ENCODE measurements at places on chromosomes 7 and 10.

DNA sequence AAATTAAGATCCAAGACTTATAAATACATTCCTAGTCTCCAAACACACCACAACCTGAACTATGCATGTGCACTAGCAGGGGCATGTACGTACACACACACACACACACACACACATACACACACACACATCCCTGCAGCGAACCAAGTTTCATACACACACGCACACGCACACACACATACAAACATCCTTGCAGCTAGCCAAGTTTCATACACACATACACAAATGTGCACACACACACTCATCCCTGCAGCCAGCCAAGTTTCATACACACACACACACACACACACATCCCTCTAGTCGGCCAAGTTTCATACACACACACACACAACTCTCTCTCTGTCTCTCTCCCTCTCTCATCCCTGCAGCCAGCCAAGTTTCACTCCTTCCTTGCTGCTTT lies 82.7 kb upstream of the WIPF3 start:
- DNase-seq: no peak

DNA sequence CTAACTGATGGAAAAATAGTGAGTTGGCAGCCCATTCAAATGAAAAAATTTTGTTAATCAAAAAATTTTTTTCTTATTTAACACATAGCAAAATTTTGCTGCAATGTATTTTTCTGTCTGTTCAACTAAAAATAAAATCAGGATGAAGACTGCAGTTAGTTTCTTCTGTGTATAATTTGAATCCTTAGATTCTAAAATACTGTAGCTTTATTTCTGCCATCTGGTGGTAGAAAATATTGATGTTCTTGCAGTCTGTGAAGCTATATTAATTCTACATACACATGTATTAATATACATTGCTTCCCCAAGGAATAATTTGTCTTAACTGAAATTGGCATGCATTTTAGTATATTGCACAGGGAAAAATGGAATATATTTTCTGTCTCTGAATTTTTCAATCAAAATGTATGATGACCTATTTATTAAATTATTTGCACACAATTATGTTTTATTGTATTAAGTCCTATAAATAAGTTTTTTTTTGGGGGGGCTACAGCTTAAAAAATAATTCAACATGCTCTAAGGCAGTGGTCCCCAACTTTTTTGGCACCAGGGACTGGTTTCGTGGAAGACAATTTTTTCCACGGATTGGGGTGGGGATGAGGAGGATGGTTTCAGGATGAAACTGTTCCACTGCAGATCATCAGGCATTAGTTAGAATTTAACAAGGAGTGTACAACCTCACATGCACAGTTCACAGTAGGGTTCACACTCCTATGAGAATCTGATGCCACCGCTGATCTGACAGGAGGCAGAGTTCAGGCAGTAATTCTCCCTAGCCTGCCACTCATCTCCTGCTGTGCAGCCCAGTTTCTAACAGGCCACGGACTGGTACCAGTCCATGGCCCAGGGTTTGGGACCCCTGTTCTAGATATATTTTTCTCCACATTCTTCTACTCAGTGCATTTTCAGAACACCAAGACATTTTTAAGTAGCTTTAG lies 119.4 kb downstream of the GNAT3 start:
- no peak for DNase-seq

DNA sequence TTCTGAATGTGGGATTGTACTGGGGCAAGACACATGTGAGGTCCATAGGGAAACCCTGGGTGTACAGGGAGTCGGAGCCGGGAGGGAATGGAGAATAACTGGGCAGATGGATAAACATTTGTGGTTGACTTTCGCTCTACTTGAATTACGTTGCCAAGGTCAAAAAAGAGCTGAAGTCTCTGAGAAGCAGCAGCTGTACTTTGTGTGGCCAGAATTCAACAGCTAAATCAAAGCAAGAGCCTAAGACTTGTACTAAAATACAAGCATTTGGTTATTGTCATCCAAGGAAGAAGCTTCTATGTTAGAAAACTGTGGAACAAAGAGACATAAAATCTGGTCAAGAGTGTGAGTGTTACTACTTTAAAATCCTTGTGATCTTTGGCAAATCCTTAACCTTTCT lies 457.2 kb downstream of the ARL4A start:
- no peak for DNase-seq

DNA sequence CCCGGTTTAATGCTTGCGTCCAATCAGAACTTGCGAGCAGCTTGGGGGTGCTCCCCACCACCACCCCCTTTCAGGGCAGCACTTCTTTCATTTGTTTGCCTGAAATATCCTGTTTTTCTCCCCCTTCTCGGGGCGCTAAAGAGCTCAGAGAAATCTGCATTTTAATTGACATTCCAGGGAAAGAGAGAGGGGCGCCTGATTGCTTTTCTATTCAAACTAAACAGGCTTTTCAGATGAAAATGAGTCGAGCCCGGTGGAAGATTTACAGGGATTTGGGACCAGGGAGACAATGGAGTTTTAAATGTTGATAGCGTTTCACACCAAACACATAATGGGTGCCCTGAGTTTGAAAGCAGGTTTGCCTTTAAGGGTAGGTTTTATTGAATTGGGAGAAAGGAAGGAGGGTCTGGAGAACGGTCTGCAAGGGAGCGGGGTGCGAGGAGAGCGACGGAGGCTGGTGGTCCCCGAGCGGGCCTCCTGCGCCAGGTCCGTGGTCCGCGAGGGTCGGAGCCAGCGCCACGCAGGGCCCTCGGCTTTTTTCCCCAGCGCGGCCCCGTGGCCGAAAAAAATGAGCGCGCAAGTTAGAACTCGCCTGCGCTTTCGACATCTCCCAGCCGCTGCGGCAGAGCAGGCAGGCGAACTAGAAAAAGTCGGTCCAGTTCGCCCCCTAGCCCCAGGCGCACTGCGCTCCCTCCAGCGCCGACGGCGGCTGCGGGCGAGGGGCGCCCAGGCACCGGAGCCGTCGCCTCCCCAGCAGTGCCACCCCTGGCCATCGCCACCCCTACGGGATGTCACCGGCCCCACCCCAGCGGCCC lies 1.3 kb downstream of the FGFR2 start:
- DNase-seq: no peak

DNA sequence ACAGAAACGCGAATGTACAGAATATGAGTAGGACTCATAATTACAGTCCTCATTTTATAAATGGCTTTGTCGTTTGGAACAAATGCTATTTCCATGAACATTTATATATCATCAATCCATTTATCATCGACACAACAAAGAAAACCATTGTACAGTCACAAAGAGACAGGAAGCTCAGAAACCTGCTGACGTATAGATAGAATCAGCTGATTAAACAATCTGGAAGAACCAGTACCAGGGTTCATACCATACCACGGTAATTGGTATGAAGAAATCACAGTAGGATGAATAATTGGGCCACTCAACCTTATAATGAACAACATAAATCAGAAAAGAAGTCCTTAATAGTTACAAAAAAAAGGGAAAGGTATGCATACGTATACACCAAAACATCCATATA lies 295.0 kb downstream of the PARD3 start:
- no peak for DNase-seq

Measured in T-helper 17 cell (primary cell).